ENCODE measurements at places on chromosomes 2 and 18.

- no peak for DNase-seq
These were observed 16.0 kb upstream of the CHRNA1 start for GRCh38 chr2:174780191-174780840.

DNA sequence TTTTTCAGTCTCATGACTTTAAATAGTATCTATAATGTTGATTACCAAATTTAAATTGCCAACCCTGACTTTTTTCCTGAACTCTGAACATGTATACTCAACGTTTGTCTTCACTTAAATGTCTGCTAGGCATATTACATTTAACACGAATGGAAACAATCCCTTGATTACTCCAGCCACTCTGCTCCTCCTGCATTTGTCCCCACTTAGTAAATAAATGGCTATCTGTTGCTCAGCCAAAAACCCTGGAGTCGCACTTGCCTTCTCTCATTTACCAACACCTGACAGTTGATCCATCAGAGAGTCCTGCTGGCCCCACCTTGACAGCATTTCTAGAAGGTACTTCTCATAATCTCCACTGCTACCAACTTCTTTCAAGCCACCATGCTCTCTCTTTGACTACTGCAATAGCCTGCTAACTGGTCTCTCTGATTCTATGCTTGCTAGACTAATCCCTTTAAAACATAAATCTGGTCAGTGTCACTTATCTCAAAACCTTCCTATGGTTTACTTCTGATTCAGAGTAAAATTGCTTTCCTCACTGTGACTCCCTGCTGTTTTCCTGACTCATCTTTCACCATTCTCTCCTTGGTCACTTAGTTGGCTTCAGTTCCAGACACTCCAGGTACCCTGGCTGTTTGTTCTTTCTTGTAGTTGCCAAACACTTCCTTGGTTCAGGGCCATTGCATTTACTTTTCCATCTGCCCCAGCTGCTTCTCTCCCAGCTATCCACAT is 31.9 kb downstream of the SPAG16 start:
- DNase-seq, result peak; percentile 28

- no peak for DNase-seq
These were observed 203.8 kb downstream of the RDH14 start for GRCh38 chr2:18356676-18357075.

- no peak for DNase-seq
These were observed 1.2 kb upstream of the CENPA start for GRCh38 chr2:26784570-26785234.

DNA sequence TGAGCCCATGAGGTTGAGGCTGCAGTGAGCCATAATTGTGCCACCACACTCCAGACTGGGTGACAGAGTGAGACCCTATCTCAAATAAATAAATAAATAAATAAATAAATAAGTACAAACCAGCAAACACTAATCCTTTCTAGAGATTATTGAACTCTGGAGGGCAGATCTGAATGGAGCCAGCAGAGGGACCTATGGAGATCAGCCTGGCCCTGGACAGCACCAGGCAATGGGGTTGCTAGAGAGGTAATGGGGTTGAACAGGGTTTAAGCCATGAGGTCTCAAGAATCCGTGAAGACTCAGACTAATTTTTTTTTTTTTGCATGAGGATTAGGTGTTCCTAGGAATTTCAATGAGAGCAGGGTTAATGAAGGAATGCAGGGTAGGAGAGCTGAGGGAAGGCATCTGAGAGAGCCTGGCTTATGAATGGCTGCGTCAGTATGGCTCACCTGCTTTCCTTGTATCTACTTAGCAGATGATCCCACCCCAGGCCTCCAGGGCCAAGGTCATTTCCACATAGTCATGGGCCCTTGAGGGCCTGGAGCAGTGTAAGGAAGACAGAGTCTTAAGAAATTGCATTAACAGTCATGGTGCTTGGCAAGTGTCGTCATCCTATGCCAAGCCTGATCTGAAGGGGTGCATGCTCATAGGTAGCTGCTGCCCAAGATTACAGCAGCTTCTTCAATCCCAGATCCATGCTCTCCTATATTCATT is 34.6 kb upstream of the IL37 start:
- DNase-seq, result no peak

Measured in fibroblast of skin of scalp (primary cell).